ENCODE measurements at places on chromosomes 13 and 19. TPM values are rescaled to one million over a fixed set of nuclear protein-coding genes. Genes with fewer than 3 reads are reported as not detected.

Gene PDX1
- not detected for total RNA-seq

Gene ATXN8OS
- not detected for total RNA-seq

Gene ZNF69
- total RNA-seq, result not detected

Gene KL
- 0.02 TPM for total RNA-seq

Gene CGB2
- total RNA-seq, result 0.31 TPM

Gene TMEM145
- total RNA-seq, result 3.9 TPM

Gene PSPN
- 0.80 TPM for total RNA-seq

Gene SYCN
- not detected for total RNA-seq

Gene NPHS1
- 0.55 TPM for total RNA-seq

Gene ZNF835
- total RNA-seq, result not detected

Gene RUBCNL
- 0.07 TPM for total RNA-seq

Gene MUC16
- 0.08 TPM for total RNA-seq

Gene ZNF723
- total RNA-seq, result not detected

Gene ZSCAN18
- 1.1 TPM for total RNA-seq

Gene TLE6
- 3.1 TPM for total RNA-seq

Gene BEST2
- not detected for total RNA-seq

Gene MBD3L3
- not detected for total RNA-seq

Measured in A549 treated with CpdA at 1 μM for 4 hours (cell line).